ENCODE measurements at places on chromosomes 3 and 15.
A peak's percentile ranks its signal among the peaks of the same experiment; 100 is the strongest.

GRCh38 chr3:156150434-156151066 lies 30.2 kb downstream of the KCNAB1 start:
- no peak for DNase-seq

- DNase-seq, result no peak
Observed at GRCh38 chr3:46087871-46088270, 60.6 kb upstream of the XCR1 start.

DNA sequence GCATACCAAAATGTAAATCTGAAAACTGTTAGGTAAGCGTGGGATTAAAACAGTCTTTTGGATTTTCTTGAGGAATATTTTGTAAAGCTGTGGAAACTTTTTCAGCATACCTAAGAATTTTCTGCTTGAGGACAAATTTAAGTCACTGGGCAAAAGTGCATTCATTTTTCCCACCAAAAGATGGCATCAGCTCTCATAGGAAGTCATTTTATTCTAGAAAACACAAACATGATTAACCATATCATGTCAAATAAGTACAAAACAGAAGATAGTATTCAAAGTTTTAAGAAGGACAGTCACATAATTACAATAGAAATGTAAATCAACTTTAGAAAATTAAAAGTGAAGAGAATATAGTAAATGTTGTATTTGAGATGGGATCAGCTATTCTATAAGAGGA lies 63.5 kb downstream of the SLC49A4 start:
- DNase-seq, result no peak

DNA sequence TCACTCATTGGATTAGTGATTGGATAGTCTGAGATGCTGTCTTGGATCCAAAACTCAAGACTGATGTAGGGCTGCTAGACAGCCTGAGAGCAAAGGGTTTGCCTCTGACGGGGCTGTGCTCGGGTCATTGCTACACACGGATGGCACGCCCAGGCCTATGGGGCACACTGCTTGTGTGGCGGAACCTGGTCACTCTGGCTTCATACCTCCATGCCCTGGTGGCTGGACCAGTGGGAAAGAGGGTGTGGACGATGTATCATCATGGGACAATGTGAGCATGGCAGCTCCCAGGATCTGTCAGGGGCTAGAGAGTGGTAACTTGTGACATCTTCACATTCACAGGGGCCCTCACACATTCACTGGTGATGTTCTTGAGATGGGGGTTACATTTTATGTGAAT lies 18.1 kb upstream of the CCDC174 start:
- DNase-seq, result no peak

- no peak for DNase-seq
Observed at GRCh38 chr15:91946581-91947292, 93.2 kb downstream of the SLCO3A1 start.

GRCh38 chr3:161602918-161603317 lies 106.3 kb downstream of the OTOL1 start:
- DNase-seq, result no peak

DNA sequence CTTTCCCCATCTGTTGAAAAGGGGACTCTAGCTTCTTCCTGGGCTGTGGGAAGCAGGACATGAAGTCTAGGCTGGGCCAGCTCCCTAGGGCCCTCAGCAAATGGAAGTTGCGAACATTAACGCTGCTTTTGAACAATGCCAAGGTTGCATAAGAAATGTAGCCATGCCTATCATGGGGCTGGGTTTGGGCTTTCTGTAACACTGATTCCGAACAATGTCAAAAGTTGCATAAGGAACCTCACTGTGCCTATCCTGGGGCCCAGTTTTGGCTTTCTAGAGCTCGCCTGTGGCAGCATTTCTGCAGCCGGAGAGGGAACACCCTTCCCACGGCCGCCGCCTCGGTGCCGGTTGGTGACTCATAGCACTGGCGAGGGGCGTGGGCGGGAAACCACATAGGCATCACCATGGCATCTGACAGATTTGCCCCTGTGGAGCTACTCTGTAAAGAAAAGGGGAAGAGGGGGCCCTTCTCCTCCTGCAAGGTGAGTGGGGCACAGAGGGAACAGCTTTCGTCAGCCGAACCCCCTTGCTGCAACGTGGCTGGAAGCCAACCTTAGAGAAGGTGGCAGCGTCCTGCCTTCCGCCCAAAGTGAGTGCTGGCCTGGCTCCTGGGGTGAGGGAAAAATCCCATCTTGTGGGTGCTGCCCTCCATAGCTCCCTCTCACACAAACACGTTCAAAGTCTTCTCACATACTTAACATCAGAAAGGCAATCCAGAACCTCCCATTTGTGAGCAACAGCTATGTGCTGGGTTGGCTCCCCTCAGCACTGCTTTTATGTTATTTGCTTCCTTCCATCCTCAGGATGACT lies 46.6 kb upstream of the ATP2B2 start:
- peak; percentile 53 for DNase-seq

GRCh38 chr3:7999384-7999783 lies 502.2 kb upstream of the LMCD1 start:
- no peak for DNase-seq

DNA sequence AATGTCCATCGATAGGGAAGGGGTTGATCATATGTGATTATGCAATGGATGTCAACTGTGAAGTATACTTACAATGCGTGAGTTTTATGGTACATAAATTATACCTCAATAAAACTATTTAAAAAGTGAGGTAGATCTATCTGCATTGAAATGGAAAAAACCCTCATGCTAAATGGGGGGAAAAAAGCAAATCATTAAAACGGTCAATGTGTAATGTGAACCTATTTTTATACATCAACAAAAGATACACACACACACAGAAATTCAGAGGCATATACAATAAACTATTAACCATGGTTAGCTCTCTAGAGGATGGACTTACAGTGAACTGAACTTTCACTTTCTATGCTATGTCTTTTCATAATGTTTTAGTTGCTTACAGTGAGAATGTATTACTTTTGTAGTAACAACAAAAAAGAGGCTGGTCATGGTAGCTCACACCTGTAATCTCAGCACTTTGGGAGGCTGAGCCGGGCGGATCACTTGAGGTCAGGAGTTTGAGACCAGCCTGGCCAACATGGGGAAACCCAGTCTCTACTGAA lies 23.1 kb downstream of the STIMATE start:
- DNase-seq, result no peak

DNA sequence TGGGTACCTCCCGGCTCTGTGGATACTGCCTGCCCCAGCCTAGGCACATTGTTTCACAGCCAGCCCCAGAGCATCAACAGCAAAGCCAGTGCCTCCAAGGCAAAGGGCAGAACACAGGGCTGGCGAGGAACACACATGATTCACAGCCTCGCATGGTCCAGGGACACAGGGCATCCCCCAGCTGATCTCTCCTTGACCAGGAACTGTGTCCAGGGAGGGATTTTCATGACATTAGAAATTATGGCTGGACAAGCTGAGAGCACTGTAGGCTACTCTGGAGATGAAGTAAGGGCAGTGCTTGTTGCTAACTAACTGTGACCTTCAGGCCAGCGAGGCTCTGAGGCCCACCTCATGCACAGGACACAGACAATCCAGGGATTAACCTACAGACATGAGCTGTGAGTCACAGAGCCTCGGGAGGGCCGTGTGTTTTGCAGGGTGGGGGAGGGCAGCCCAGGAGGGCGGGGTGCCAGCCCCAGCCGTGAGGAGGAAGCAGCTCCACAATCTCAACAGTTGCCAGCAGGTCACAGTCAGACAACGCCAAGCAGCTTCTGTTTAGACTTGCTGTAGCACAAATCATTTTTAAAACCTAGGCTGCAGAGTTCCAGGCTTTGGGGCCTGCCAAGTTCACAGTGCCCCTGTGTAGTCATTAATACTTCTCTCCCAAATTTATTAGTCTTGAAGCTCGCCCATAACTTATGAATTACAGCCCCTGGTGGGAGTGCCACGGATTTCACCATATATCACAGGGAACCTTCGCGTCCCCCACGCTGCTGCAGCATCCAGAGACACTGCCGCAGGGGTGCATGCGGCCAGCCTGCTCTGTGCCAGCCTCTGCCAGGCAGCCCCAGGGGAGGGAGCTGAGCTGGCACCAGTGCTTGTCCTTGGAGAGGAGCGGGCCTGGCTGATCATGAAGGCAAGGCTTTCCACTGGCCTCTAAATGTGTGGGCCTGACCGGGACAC lies 114.7 kb downstream of the ETFA start:
- DNase-seq, result no peak

- no peak for DNase-seq
Observed at GRCh38 chr15:94416820-94417219, 185.5 kb downstream of the MCTP2 start.

DNA sequence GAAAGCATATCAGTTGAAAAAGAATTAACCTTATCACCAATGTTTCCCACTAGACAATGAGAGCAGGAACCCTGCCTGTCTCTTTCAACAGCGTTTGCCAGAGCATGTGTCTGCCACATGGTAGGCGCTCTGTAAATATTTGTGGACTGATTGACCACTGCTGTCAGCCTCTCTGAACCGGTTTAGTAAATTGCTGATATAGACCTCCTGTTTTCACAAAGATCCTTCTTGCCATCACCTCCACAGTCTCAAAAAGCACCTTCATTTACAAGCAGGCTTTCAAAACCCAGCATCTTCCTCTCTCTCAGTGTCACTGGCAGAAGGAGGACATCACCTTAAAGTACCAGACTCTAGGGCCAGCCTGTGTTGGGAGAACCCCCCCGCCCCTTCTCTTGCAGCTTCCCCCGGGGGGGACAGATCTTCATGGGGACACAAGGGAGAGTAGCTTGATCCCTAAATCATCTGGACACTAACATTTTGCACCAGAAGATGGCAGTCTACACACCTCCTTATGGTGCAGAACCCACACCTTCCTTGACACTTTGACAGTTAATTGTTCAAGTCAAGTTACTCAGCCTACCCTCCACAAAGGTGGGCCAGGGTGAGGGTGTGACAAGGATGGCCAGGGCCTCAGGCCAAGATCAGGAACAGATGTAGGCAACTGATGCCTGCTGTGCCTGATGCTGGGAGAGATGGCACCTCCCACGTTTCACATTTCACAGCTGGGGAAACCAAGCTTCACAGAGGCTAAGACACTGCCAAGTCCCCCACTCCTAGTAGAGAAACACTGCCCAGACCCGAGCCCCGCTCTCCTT lies 37.8 kb upstream of the USP3 start:
- DNase-seq, result peak; percentile 21

- DNase-seq, result no peak
Observed at GRCh38 chr15:43229977-43230376, 9.2 kb upstream of the EPB42 start.

DNA sequence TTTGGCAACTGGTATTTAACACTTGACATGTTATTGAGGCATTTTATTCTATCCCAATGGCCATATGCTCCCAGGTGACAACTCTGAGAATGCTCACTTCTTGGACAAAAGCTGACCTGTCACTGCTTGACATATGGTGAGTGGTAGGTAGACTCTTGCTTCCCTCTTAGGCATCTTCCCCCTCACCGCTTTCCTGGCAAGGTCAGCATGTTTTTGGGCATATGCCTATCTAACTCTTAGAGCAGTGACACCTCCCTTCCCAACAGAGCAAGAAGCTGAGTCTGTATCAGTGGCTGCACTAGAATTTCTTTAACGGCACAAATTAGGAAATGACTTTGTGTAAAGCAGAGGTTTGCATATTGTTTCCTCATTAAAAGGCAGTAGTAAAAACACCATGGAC lies 300.7 kb downstream of the OXSM start:
- DNase-seq, result no peak

GRCh38 chr3:24709956-24710355 lies 215.3 kb upstream of the THRB start:
- no peak for DNase-seq

GRCh38 chr3:2452249-2452648 lies 353.6 kb downstream of the CNTN4 start:
- no peak for DNase-seq

DNA sequence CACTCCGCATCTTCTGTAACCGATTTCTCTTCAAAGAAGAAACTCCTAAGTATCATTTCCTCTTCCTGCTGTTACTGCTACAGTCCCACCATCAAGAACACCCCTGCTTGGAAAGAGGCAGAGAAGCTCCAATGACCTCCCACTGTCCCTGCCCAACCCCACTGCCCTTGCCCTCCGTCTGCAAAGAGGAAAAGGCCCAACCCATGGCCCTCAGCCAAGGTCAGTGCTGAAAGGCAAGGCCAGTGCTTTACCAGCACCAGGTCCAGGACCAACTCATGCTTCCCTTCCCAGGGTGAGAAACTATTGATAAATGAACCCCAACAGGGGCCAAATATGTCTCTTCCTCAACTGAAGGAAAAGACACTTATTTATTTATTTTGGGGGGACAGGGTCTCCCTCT lies 22.5 kb downstream of the FAM240A start:
- DNase-seq, result no peak

GRCh38 chr3:43238801-43239200 lies 47.5 kb upstream of the SNRK start:
- no peak for DNase-seq

GRCh38 chr3:52743152-52743551 lies 27.6 kb downstream of the NEK4 start:
- no peak for DNase-seq

DNA sequence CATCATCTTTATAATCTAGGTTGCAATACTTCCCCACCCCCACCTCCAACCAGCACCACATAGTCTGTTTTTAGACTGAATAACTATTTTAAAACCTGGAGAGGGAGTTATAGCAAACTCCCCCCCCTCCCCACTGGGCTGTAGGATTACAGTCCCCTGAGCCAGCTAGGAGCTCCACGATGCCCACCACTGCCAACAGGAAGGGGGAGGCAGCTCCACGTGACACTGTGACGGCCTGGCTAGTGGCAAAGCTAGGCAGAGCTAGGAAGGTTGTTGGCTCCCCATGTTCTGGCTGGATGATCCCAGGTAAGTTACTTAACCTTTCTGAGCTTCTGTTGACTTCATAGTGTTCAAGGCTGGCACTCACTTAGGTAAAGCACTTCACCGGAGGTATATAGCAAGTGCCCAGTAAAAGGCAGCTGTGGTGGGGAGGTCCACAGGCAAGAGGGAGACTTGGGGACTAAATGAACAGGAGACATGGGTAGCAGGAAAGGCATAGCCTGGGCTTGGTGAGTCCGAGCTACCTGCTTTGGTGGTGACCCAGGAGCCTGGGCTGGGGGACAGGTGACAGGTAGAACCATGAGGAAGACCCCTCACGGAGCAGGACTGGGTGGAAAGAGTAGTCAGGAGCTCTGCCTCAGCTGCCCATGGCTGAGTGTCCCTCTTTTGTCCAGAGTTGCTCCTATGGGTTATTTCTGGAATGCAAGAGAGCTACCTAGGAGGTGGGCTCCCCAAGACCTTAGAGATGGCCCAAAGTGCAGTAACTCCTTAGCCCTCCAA lies 4.0 kb upstream of the TBC1D21 start:
- DNase-seq, result no peak
